ENCODE measurements at places on chromosomes 5 and 9.

DNA sequence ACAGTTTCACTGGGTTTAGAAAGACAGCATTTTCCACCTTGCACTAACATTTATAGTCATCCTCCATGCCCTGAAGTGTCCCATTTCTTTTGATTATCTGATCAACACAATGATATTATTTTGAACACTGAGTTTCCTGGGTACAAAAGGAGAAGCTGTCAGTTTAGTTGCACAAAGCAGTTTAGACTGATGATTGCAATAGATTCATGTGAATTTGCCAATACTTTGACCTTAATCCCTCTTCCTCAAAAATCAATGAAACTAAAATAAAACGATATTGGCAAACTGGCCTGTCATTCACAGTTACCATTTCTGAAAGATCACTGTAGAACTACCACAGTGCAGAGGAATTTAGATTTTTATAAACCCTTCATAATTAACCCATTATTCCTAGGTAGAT is 34.2 kb upstream of the RASGRF2 start:
- no peak for DNase-seq

- no peak for DNase-seq
Observed at GRCh38 chr5:173328844-173329490, 753 bp upstream of the STC2 start.

- DNase-seq, result no peak
Observed at GRCh38 chr5:9140711-9141110, 405.2 kb downstream of the SEMA5A start.

DNA sequence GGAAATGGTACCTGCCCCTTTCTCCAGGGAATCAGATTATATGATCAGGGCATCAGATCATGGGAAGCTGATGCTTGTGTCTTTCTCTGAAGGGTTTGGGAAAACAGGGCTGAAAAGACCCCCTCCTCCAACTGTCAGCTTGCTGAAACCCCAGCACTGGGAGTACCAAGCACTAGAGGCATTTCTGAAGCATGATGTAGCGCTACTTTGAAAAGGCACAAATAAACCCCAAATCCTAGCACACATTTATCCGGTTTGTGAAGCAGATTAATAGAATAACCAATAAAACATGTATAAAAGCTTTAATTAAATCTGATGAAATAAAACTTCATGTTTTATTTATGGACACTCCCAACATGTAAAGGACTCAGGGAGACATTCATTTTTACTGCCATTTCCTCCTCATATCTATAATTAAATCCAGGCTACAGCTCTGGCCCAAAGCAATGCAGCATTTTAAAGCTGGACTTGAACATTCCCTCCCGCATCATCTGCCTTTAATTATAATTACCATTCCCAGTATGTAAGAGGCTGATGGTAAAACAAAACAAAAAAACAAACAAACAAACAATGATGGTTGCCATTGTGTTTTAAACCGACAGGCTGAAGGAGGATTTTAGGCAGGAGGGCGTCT is 298.2 kb upstream of the RFX3 start:
- DNase-seq, result no peak

GRCh38 chr9:112041536-112042243 is 133.4 kb downstream of the SUSD1 start:
- DNase-seq, result no peak

GRCh38 chr5:142141463-142141862 is 32.9 kb downstream of the NDFIP1 start:
- DNase-seq, result no peak

DNA sequence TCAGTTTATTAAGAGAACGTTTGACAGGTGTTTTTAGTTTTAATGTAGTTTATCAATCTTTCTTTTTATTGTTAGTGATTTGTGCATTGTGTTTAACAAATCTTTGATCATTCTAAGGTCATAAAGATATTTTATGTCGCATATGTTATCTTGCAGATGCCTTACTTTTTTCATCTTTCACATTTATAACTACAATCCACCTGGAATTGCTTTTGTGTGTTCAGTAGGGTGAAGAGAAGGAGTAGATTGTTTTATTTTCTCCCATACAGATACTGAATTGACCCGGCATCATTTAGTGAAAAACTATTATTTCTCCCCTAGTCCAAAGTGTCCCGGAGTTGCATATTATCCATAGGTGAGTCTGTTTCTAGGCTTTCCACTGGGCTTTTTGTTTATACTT is 179.4 kb upstream of the RGMB start:
- DNase-seq, result no peak

DNA sequence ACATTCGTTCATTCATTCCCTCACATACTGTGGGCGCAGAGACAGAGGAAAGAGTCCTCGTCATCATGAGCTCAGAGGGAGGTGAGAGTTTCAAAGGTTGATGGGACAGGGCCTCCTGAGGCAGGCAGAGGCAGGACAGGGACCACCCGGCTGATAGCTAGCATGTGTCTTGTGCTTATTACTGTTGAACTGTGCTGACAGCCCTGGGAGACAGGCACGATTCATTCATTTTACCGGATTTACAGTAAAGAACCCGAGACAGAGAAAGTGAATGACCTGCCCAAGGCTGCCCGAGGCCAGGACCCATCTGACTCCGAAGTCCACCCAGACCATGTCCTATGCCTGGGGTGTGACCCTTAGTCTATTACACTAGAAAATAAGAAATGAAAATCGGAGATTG is 4.9 kb upstream of the FAM163B start:
- no peak for DNase-seq

DNA sequence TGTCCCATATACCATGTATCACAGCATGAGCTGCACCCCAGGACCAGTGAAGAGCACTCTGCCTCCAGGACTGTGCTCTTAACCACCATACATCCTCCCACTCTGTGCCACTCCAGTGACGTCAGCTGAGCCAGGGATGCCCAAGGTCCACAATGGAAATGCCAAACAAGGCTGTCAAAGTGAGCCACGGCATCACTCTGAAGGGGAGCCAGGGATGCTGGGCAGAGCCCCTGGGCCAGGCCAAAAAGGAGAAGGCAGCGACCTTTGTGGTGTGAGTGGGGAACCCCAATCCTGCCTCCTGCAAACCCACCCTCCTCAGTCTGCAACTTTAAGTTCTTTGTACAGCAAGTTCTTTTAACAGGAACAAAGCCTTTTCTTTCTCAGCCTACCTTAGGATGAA is 242.7 kb downstream of the SYK start:
- no peak for DNase-seq

DNA sequence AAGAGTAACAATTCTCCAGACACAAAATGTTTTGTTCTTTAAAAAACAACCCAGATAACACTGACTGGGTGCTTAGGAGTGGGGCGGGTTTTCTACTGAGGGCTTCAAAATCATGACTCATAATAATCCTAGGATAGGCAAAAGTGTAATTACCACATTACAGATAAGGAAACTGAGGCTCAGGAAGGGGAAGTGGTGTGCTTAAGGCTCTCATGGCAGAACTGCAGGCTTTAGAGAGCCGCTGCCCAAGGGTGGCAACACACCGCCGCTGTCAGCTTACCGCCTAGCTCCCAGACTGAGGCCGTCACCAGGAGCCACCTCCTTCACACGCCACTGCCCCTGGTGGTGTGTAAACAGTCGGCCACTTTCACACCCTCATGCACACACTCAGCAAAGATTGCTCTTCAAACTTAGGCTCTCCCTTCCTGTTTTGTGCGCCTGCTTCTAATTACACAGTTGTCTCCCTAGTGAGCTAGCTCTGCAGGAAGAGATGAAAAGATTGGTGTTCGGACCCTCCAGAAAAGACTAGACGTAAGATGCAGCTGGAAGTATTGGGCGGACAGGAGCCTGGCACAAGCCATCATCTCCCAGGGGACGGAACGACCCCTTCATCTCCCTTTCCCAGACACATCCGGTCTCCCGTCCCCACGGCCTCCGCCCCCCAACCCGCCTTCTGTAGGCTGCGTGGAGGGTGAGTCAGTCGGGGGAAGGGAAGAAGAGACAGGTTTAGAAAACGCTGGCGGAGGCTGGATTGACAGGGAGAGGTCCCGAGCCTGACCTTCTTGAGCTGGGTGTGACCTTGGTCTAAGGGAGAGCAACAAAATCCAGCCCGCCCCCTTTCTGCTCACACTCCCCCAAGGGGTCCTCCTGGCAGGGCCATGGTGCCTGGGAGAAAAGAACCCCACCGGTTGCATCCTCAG is 162.7 kb downstream of the SYK start:
- no peak for DNase-seq

GRCh38 chr5:45694255-45694814 is 1.8 kb downstream of the HCN1 start:
- DNase-seq, result no peak

DNA sequence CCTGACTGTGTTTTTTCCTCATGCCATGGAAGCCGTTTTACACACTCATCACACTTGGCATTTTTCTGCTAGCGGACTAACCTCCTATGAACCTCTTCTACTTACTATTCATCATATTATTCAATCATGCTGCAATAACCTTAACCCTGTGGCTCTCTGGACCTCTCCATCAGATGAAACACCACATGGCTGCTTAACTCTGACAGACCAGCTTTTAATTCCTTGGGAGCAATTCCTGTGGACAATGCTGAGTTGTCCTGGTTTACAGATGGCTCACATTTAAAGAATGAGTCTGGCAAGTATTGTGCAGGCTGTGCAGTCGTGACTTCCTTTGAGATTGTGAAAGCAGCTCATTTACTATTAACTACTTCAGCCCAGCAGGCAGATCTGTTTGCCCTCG is 9.0 kb downstream of the OR1J1 start:
- DNase-seq, result no peak
